ENCODE measurements at places on chromosomes 16 and 17.
A peak's percentile ranks its signal among the peaks of the same experiment; 100 is the strongest.

DNA sequence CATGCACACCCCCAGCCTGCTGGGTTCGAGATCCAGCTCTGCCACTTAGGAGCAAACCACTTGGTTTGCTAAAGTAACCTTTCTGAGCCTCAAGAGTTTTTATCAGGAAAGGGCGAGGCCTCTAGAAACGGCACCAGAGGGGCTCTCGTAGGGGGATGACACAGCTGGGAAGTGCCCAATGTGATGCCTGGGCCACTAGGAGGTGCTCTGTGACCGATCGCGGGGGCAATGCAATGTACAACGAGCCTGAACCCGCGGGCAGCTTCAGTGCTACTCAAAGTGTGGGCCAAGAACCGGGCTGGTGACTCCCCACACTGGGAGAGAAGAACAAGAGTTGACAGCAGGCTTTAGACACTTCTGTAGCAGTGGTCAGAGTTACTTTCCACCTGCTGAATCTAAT is 9.4 kb downstream of the C16orf89 start:
- no peak for DNase-seq

DNA sequence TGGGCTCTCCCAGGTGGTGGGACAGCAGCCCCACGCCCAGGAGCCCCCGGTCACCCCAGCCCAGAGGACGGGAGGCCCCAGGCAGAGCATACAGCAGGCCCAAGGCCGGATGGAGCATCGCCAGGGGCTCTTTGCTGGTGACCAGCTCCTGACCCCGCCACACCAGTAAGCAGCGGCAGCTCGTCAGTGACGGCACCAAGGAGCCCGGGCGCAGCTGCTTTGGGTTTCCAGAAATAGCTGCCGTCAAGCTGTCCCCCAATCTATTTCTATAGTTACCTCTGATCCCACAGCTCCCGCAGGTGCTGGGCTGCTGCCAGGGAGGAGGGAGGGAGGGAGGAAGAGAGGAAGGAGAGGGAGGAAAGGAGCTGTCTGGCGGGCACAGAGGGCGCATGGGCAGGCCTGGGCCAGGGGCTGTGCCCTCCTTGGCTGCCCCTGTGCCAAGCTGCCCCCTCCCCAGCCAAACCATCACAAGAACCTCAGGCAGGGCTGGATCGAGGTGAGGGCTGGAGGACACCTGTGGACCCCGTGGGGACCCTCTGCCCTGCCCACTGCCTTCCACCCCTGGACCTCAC is 10.8 kb upstream of the RASD1 start:
- DNase-seq = no peak

GRCh38 chr16:85015481-85016187 is 4.3 kb upstream of the ZDHHC7 start:
- no peak for DNase-seq

GRCh38 chr16:60142619-60143347 is 1408.7 kb upstream of the GOT2 start:
- DNase-seq = no peak

GRCh38 chr17:38871247-38872015 is 1.6 kb downstream of the LASP1 start:
- DNase-seq = peak; percentile 75

GRCh38 chr17:36936455-36937000 is 747 bp upstream of the LHX1 start:
- DNase-seq = no peak

DNA sequence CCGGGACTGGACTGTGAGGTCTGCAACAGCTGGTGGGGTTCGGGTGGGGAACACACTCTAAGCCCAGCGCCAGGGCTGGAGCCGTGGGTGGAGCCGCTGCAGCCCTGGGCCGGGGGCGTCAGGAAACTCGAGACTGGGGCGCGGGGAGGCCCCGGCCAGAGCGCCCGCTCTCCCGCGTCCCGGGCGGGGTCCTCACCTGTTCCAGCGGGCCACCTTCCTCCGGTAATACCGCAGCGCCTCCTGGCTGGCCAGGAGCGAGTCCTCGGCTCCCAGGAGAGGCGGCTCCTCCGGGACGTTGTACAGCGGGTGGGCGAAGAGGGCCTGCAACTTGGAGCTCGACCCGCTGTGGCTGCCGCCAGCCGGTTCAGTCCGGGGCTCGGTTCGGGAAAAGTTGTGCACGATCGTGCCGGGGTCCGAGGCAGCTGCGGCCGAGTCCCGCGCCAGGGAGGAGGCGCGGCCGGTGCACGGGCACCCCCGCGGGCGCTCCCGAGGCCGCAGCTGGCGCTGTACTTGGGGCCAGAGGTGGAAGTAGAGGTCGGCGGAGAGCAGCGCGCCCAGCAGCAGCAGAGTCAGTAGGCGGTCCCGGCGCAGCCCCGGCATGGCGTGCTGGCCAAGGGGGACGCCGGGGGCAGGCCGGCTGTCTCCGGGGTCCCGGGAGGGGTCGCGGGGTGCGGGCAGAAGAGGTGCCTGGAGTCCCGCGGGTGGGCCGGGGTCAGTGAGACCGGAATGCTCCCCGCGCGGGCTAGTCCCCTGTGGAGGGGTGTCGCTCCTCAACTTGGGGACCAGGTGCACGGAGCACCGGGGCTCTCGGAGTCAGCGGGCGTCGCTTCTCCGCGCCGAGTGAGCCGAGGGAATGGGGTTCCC is 868 bp downstream of the FAM20A start:
- no peak for DNase-seq

DNA sequence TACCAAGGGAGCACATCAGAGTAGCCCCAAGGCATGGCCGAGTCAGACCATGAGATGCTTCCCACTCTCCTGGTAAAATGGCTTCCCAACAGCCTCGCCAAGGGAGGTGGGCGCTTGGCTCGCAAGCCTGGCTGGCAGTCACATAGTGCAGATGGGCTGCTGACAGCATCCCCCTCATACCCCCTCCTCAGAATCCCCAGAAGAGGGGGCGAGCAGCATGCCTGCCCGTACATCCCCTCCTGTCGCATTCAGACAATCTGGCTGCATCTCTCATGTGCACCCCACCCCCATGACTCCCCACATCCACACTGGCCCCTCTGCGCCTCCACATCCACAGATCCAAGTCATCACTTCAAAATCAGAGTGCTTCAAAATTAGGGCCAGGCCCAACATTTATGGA is 54.0 kb upstream of the CES5A start:
- no peak for DNase-seq

- DNase-seq = no peak
Observed at GRCh38 chr17:46991617-46992016, 12.6 kb upstream of the RPRML start.

DNA sequence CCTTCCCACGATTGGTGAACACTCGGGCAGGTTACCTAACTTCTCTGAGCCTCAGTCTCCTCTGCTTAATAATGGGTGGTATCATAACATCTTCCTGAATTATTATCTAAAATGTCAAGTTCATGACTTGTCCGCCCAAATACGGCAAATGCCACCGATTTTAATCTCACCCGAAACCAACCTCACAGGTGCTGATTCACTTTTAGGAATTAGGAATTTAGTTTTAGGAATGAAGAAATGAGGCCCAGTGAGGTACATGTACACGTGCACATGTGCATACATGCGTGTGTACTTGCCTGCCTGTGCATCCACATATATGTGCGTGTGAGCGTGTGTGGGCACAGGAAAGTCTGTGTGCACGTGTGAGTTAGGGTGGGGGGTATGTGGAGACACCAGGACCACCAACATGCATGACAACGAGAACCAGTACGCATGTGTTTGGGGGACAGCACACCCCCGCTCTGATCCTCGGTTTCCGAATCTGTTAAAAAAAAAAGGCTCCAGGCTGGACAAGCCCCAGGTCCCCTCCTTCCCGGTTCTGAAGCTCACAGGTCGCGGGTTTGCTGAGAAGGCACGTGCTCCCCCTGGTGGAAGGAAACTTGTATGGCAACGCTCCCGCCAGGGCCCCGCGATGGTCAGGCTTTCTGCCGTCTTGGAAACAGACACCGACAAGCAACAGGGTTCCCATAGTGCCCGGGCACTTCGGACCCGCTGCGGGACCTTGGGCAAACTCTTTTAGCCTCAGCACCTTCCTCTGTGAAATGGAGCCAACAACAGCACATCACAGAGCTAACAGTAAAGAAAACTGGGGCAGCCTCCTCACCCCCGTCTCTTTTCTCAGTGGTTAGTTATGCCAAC is 219.2 kb downstream of the RBFOX3 start:
- peak; percentile 60 for DNase-seq

DNA sequence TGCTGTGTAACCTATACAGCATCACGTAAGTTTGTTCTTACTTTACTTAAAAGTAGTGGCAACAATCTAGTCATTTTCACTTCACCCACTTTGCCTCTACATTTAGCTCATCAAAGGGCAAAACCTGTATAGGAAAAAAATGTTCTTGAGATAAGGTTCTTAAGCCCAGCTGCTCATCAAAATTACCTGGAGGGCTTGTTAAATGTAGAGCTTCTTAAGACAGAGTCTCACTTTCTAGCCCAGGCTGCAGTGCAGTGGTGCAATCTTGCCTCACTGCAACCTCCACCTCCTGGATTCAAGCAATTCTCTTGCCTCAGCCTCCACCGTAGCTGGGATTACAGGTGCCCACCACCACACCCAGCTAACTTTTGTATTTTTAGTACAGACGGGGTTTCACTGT is 38.2 kb upstream of the TMEM97 start:
- DNase-seq = no peak

GRCh38 chr17:75637551-75637950 is 4.3 kb downstream of the SMIM5 start:
- no peak for DNase-seq

- no peak for DNase-seq
Observed at GRCh38 chr16:84808826-84809225, 11.0 kb upstream of the CRISPLD2 start.

DNA sequence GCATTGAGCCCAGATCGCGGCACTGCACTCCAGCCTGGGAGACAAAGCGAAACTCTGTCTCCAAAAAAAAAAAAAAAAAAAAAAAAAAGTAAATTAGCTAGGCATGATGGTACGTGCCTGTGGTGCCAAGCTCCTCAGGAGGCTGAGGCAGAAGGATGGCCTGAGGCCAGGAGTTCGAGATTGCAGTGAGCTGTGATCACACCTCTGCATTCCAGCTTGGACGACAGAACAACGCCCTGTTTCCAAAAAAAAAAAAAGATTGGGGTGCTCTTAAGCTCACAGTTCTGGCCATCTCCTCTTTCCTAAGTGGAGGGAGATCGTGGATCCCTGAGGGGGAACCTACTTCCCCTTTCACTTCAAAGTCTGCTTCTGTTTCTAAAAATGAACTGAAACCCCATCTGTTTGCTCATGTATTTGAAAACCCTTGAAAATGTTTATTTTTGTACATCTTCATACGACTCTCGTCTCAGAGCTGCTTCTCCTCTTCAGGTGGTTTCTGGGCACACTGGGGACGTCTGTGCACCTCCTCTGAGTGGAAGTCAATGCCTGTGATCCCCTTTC is 138.8 kb downstream of the PRKCA start:
- DNase-seq = no peak

- DNase-seq = no peak
Observed at GRCh38 chr16:66220702-66221101, 145.8 kb upstream of the CDH5 start.

- no peak for DNase-seq
Observed at GRCh38 chr16:73306901-73307413, 259.0 kb upstream of the ZFHX3 start.

GRCh38 chr16:57645691-57646387 is 17.4 kb downstream of the ADGRG1 start:
- no peak for DNase-seq

GRCh38 chr16:51163894-51164566 is 13.0 kb upstream of the SALL1 start:
- DNase-seq = no peak

GRCh38 chr17:16352667-16353316 is 477 bp downstream of the CENPV start:
- no peak for DNase-seq

DNA sequence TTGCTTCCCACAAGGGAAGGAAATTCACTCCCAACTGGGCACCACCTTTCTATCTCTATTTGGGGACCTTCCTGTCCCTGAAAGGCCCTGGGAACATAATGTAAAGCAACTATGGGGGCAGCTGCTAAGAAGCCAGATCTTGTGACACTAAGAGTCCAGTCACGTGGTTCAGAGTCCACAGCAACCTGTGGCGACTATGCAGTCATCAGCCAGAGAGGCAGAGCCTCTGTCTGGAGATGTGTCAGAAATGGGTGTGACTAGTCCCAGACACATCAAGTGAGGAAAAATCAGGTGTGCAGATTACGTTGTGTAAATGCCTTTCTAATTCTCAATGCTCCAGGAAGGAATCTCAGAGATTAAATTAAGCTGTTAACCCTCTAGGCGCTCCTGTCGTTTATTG is 26.6 kb upstream of the SKAP1 start:
- no peak for DNase-seq

GRCh38 chr16:66458853-66459252 is 31.8 kb downstream of the BEAN1 start:
- no peak for DNase-seq

- DNase-seq = no peak
Observed at GRCh38 chr16:74888888-74889287, 96.0 kb downstream of the WDR59 start.

- no peak for DNase-seq
Observed at GRCh38 chr16:1333854-1334700, 632 bp downstream of the BAIAP3 start.

- DNase-seq = no peak
Observed at GRCh38 chr16:88286301-88286923, 96.3 kb upstream of the ZNF469 start.

- DNase-seq = no peak
Observed at GRCh38 chr16:88784856-88785105, 239 bp downstream of the PIEZO1 start.

DNA sequence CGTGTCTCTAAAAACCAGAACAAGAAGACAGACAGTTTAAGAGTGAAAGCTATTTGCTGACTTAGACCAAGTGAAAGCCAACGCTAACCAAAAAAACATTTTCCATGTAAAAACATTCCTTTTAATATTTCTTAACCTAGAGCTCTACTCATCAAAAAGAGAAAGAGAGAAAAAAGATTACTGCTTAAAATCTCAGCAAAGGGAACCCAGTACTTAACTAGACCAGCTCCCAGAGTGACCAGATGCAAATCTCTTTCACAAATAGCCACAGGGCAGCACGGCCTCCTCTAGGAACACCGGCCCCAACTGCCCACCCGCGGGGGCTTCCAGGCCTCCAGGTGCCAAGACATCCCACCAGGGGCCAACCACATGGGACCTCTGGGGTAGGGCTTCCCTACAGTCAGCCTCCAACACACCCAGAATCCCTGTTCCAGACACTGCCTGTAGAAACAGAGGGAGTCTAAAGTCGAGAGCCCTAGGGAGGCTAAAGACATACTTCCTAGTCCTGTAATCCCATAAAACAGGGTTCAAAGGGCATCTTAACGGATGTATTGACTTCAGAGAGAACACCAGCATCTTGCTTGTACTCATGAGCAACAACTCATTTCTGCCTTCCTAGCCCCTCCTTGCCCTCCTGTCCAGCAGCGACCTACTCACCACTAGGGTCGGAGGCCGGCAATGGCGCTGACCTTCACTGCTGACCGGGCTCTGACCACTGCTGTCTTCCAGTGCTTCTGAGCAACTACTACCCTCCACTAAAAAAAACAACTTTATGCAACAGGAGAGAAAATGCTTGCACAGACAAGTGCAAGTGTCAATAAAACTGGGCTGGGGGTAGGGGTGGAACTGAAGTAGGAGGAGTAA is 21.3 kb downstream of the ZCCHC14 start:
- no peak for DNase-seq

- no peak for DNase-seq
Observed at GRCh38 chr17:50534222-50534978, 1.9 kb downstream of the EPN3 start.

GRCh38 chr16:57618296-57619132 is 9.9 kb upstream of the ADGRG1 start:
- no peak for DNase-seq
